ENCODE measurements at places on chromosomes 1 and 21. TPM values are rescaled to one million over a fixed set of nuclear protein-coding genes. Genes with fewer than 3 reads are reported as not detected.

Gene OLFML3
- polyA plus RNA-seq: 72.6 TPM

Gene AQP10
- polyA plus RNA-seq: not detected

Gene H3-3A
- 168 TPM for polyA plus RNA-seq

Gene SLC25A34
- polyA plus RNA-seq: 0.54 TPM

DNA sequence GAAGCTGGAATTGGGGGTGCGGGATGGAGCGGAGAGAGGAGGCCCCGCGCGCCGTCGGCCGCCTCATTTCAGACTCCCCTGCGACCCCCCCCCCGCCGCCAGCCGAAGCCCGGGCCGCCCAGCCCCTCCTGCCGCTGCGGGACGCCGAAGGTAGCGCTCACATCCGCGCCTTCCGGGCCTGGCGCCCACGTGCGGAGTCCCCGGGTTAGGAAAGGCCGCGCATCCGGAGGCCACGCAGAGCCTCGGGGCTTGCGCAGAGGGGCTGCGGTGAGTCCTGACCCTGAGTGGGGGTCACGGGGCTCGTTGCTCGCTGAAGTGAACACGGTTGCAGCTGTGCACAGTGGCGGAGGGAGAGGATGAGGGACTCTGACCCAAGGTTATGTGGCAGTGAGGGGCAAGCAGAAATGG is 552 bp upstream of the ZNF496 start:
- no peak for DNase-seq
